ENCODE measurements at places on chromosomes 5 and 9. TPM values are rescaled to one million over a fixed set of nuclear protein-coding genes. Genes with fewer than 3 reads are reported as not detected.

DNA sequence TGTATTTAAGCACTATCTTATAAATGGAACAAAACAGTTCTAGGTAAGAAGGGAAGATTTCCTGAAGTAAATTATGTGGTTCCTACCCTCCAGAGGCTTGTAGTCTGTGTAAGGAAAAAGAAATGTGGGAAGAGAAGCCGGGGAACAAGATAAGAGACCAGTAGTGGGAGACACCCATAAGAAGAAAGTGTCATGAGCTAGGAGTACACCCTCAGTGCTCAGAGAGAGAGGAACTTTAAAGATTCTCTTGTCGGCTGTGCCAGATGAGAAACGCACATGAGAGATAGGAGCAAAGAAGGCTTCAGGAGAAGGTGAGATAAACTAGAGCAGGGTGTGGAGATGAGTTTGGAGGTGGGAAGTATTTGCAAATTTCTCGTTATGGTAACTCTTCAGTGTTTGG, 18.1 kb downstream of the SLC36A1 start:
- no peak for DNase-seq

The ACER2 gene
- 2.4 TPM for total RNA-seq

GRCh38 chr9:8287501-8287900, 487.9 kb upstream of the DMAC1 start:
- DNase-seq: no peak

The GABRG2 gene
- 3.4 TPM for total RNA-seq

The LMX1B gene
- 1.8 TPM for total RNA-seq

- peak; percentile 33 for DNase-seq
Observed at GRCh38 chr5:74562122-74562521, 78.4 kb downstream of the ENC1 start.

The RNF183 gene
- total RNA-seq: not detected

- no peak for DNase-seq
Observed at GRCh38 chr5:142405814-142406395, 81.1 kb upstream of the SPRY4 start.

DNA sequence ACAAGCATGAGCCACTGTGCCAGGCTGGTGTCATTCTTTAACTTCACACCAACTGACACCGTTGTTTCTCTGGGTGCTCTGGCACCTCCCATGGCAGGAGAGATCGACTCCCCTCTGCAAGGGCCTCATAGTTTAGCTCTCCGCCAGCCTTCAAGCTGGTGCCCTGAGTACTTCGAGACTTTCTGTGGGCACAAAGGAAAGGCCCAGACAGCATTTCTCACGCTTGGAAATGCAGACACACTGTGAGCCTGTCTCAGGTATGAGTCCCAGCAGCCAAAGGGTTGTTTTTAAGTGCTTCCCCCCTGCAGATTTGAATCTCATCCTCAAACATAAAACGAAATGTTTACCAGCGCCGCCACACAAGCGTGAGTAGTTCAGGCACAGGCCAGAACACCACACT, 11.1 kb upstream of the TCF7 start:
- DNase-seq: no peak

GRCh38 chr5:103938146-103938695, 375.6 kb upstream of the NUDT12 start:
- peak; percentile 53 for DNase-seq

- DNase-seq: peak; percentile 15
Observed at GRCh38 chr9:38707885-38708637, 11.9 kb downstream of the FAM240B start.

DNA sequence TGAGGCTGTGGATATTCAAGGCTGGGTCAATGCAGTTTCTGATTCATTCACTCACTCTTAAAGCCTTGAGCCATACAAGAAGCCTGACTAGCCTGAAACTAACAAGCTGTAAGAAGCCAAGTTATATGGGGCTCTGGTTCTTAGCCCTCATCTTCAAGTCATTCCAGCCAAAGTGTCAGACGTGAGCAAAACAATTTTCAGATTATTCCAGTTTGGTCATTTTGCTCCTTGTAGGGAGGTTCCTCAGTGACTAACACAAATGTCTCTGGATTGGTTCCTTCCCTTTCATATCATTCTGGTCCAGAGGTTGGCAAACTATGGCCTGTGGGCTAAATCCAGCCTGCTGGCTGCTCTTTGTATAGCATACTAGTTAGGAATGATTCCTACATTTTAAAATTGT, 12.5 kb upstream of the SHOC1 start:
- no peak for DNase-seq

The ARL15 gene
- 29.7 TPM for total RNA-seq

DNA sequence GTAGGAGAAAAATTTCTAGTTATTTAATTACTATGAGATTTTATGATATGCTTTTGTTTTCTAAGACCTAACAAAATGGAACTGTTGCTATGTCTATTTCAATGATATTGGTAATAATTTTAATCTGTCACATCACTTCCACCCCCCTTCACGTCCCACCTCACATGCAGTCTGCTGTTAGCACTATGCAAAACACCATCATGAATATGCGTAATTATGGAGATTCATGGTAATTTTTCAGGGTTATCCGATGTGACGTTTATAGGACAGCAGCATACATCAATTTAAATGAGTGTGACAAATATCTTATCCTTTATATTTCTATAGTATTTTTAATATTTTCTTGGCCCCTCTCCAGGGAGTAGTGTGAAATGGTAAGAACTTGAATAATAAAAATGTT, 283.8 kb upstream of the TMEM161B start:
- no peak for DNase-seq

GRCh38 chr5:10144040-10144439, 105.6 kb downstream of the ATPSCKMT start:
- DNase-seq: no peak

GRCh38 chr9:128114326-128115186, 13.0 kb downstream of the PTGES2 start:
- no peak for DNase-seq

DNA sequence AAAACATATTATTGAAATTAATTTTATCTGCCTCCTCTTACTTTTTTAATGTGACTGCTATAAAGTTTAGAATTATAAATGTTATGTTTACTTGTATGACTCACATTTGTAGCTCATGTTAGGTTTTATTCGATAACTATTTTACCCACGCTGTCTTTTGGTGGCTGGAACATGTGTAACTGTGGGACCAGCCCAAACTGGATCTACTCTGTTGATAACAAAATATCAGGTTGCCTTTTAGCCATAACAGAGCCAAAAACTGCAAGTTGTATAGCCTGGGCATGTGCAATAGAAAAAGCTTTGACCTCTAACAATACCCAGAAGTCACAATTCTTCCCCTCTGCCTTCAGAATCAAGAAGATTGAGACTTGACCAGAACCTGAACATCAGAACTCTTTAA, 356.5 kb downstream of the PRELID2 start:
- DNase-seq: no peak

- DNase-seq: no peak
Observed at GRCh38 chr5:134500699-134501430, 24.6 kb upstream of the JADE2 start.

- DNase-seq: no peak
Observed at GRCh38 chr9:4836676-4837075, 43.9 kb downstream of the RCL1 start.

- DNase-seq: no peak
Observed at GRCh38 chr5:116897291-116897690, 322.7 kb upstream of the SEMA6A start.

The ECSCR gene
- total RNA-seq: 1.8 TPM

GRCh38 chr5:143629871-143630659, 181.9 kb upstream of the HMHB1 start:
- DNase-seq: peak; percentile 69

The DAB2 gene
- 46.1 TPM for total RNA-seq

The CARTPT gene
- not detected for total RNA-seq

DNA sequence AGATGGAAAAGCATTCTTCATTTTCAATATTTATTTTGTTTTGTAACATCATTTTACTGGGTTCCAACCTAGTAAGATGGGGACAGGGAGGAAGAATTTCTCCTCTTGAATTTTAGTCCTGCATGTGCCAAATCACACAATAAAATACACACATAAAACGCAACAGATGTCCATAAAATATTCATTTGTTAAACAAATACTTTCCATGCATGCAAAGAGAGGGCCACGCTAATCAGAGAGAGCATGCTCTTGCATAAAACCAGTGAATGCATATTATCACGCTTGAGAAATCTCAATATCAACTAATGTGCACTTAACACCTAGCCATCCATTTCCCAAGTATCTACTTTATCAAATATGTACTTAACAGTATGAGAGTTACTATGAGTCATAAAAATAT, 212.6 kb upstream of the TARS1 start:
- DNase-seq: no peak

DNA sequence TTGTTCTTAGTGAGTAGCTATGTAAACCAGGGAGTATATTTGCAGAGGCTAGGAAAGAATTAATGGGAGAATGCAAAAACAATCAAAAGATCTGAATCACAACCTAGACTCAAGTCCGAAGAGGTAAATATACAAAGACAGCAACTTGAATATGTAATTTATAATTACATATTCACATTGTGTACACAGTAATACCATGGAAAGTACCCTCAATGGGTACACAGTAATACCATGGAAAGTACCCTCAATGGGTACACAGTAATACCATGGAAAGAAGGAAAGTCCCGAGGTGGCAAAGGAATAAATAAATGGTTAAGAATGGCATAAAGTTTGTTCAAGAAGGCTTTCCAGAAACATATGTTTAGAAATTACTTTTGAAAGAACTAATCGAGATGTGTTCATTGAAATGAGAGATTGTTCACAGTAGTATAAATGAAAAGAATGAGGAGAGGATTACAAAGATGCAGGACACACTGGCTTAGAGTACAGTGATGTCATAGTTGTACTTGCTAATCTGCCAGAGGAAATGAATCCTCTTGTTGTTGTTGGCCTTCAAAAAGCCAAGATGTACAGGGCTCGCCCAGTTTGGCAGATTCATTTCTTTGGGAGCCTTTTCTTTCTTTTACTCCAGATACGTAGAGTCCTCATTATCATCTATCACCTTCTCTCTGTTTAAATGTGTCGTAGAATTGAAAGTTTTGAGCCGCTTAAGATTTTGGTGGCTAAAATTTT, 116.0 kb downstream of the UNC13B start:
- DNase-seq: peak; percentile 47

DNA sequence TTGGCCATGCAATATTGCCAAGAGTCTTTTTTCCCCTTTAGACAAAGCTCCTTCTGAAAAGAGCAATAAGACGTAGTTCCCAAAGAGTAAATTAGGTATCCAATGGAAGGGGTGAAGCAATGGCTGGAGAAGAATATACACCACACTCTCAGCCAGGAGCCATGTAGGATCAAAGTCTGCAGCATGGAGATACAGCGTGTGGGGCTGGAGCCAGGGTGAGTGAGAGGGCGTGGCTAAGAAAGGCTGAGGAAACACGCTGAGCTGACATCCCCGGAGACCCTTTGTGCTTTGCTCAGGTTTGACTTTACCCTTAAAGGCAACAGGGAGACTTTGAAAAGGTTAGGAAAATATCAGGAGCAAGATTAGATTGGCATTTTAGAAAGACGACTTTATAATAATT, 87.1 kb upstream of the ELL2 start:
- no peak for DNase-seq

DNA sequence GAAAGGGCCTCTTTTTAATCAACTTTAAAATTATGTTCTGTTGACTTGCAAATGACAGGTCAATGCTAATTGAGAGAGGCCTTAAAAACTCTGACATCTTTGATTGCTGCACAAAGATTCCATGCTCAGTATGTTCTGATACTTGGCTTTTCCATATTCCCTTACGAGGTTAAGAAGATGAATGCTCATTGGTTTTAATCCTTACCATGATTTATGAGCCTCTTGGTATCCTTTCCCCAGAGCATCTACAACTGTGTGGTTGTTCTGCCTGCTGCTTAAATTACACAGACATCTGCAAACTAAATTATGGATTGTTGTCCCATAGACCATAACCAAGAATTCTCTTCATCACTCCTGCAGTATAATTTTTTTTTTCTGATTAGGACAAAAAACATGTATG, 352.6 kb downstream of the CDH12 start:
- no peak for DNase-seq

DNA sequence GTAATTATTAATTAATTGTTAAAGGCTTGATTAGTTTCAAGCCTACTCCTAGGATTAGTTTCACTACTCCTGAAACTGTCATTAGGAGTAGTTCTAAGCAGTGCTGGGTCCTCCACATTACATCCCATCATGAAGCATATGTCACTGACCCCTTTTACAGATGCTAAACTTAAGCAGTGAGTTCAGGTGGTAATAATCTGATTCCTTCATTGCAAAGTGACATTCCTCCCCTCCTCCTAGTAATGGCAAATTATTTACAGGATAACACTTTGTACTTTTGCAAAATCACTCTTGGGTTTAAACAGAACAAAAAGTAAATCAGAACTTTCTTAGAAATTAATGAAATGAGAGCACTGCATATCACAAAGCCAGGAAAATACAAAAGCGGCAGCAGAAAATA, 52.4 kb downstream of the BAAT start:
- DNase-seq: no peak

GRCh38 chr5:74866596-74867162, 492 bp upstream of the FAM169A start:
- DNase-seq: peak; percentile 5
